ENCODE measurements at places on chromosomes 3 and 15. TPM values are rescaled to one million over a fixed set of nuclear protein-coding genes. Genes with fewer than 3 reads are reported as not detected.

Gene CD96
- total RNA-seq = 0.20 TPM

DNA sequence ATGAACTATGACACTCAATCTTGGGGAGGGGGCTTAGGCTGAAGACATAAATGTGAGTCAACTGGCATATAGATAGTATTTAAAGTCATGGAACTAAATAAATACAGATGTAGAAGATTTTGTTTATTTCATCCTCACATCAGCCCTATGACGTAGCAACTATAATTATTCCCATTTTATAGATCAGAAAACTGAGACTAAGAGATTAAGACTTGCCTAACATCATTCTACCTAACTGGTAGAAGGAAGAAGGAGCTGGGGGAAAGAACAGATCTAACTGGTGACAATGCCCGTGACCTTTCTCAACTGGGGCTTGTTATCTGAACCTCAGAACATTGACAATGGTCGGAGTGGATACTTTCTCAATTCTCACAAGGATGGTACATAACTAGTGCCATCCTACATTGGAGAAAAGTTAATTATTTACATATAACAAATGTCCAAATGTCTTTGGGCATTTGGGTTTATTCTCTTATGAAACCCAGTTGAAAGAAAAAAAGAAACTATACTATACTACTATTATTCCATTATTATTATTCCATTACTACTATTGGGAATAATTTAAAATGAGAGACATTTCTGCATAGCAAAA lies 10.4 kb downstream of the HERC1 start:
- DNase-seq = no peak

Gene CLDN16
- total RNA-seq = 0.11 TPM

DNA sequence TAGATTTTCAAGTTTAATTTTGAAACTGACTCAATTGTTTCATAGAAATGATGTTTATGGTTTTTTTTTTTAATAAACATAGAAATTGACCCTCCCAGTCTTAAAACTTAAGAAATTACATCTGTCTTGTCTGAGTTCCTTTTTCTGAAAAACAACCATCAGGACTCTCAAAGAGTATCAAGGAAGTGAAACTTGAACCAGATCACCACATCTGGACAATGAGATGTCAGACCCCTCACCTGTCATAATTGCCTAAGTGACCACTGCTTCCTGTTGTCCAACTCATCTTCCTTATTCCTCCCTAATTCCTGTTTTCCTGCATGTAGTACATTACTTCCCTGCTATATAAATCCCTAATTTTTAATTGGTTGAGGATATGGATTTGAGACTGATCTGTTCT lies 441.5 kb upstream of the ARHGEF26 start:
- DNase-seq = no peak

Gene TIGIT
- not detected for total RNA-seq

DNA sequence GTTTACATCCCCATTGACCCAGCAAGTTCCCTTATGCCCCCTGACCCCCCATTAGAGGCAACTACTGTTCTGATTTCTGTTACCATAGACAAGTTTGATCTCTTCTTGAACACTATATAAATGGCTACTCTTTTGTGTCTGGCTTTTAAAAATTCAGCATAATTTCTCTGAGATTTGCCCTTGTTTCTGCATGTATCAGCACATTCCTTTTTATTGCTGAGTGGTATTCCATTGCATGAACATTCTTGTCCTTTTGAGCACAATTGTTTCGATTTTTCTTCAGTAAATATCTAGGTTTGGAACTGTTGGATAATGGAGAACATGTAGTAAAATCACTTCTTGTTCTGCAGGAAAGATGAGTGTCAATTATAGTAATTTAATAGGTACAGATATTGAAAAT lies 49.1 kb upstream of the MYRIP start:
- DNase-seq = no peak

Gene GXYLT2
- 30.5 TPM for total RNA-seq

Gene CHRNA3
- total RNA-seq = 2.4 TPM

DNA sequence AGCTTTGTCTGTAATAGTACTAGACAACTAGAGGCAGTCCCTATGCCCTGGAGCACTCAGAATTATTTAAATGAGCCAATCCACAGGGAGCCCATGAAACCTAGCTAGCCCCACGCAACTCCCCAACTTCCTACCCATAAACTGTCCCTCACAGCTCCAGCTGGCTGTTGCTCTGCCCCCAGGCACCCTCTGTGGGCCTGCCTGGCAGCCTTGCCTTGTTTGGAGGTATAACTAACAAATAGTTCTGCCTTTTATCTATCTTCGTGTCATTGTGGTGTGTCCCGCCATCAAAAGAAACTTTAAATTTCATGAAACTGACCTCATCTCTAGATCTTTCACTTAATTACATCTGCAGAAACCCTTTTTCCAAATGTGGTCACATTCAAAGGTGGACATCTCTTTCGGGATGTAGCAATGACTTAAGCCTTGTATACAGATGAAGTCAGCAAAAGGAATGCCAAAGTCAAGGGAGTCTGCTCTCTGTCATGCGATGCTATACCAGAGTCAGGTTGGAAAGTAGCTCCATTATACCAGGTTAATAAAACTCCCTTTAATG lies 1.8 kb upstream of the RTP3 start:
- DNase-seq = no peak

DNA sequence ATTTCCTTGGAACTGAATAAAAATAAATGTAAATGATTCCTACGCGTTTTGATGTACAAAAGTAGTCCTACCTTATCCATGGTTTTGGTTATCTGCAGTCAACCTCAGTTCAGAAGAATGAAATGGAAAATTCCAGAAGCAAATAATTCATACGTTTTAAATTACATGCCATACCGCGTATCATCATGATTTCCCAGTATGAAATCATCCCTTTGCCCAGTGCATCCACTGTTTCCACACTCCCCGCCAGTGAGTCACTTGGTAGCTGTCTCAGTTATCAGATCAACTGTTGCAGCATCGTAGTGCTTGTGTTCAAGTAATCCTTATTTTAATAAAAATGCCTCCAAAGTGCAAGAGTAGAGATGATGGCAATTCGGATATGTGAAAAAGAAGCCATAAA lies 9.1 kb upstream of the MFSD1 start:
- DNase-seq = no peak

Gene MESP2
- total RNA-seq = not detected

Gene CYP8B1
- total RNA-seq = not detected

Gene NRG4
- 8.7 TPM for total RNA-seq

Gene ACOX2
- 31.0 TPM for total RNA-seq

DNA sequence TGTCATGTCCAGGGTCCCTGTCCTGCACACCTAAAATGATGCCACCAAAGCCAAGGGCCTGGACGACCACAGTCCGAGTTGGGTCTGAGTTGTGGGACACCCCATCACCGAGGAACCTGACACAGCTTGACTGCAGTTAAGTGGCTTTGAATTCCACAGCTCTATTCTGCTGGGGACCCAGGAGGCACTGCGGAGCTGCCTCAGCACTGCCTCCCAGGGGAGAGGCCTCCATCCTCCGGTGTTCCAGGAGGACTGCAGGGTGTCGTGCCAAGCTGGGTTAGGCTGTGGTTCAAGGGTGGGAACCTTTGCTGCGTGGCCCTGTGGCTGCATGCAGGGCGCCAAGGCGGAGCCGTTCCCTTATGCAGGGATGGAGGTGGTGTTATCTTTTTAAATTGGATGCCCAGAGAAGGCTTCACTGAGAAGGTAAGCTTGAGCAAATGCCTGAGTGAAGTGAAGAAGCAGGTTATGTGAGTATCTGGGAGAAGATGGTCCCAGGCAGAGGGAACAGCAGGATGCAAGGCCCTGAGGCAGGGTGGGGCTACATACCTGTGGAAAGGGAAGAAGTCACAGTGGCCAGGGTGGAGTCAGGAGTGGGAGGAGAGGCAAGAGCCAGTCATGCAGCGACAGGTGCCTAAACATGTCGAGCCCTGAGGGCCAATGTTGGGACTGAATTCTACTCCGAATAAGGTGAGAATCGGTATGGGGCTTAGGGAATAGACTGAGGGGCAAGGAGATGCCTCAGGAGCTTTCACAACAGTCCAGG lies 144.8 kb downstream of the TPRA1 start:
- DNase-seq = peak; percentile 11

DNA sequence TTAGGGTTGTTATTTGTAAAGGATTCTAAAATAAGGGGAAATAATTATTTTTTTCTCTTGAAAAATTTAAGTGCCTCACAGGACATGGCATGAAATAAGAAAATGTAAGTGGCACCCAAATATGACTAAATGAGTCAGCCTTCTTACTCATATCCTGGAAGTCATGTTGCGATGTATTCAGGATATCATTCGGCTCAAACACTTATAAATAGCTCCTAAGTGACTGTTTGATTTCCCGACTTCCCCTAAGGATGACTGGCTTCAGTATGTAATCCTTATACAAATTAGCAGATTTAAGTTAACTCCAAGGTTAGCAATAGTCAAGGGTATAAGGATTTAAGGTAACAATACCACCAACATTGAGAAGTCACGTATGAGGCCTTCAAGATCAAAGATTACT lies 57.3 kb upstream of the OSTN start:
- DNase-seq = no peak

DNA sequence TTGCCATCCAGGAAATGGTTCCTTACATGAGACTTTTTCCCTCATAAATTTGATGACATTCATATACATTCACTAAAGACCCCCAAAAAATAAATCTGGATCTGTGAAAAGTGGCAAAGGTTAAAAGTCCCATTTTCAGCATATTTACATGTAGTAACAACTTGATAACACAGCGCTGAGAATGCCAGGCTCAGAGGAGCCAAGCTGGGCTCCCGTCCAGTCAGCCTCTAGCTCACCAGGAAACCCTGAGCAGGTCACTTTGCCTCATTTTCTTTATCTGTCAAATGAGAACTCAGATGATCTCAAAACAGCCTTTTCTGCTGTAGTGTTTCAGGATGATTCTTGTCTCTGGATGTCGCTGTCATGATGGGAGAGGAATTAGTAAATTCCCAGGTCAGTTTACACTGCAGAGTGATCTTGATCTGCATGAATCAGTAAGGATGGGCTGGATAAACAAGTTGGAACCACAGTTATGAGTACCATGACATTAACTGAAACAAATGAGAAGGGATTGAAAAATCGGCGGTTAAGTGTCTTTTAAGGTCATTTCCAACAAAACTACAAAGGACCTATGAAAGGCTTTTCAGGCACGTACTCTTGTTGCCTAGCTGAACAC lies 82.8 kb downstream of the PPARG start:
- no peak for DNase-seq

DNA sequence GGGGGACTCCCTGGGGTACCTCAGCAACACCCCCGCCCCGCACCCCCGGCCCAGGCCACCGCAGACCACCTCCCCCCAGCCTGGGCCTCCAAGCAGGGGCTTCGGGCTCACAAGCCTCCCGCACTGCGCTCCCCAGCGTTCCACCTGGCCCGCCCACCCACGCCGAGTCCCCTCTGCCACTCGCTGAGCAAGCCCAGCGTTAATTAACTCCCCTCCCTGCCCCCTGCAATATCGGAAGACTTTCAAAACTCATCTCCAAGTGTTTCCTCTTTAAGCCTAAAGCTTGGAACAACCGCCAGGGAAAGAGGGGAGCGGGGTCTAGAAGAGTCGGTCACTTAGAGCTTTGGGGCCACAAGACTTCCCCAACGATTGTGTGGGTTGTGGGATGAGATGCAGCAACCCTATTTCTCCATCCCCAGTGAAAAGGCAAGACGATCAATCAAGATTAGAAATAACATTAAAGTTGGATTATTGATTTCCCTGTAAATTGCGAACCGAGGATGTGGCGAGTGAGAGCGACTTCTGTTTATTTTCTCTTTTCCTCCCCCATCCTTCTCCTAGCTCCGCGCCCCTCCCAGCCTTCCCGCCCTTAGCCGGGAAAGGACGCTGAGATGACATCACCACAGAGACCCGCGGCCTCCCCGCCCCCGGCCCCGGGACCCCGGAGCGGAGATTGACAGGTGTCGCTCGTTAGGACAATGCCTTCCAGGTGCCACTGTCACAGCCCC lies 30.2 kb downstream of the NR2F2 start:
- no peak for DNase-seq

GRCh38 chr3:32352563-32352962 lies 39.1 kb upstream of the CMTM7 start:
- DNase-seq = no peak

Gene GPR15
- not detected for total RNA-seq

DNA sequence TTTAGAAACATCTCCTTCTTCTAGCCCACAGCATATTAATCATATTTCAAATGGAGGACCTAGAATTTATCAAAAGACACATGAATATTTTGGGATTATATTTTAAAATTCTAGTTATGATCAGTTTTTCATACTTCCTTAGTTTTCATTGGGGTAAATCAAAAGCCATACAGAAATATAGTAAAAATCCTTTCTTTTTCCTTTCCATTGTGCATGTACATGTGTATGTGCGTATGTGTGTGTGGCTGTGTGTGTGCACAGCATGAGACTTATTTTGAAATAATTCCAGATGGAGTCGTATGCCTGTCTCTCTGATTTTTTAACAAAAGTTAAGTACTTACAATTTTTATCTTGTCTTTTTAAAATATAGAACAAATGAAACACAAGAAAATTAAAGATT lies 94.5 kb downstream of the ARPP21 start:
- DNase-seq = no peak

GRCh38 chr15:61831505-61831921 lies 228.7 kb downstream of the VPS13C start:
- no peak for DNase-seq

Gene A4GNT
- total RNA-seq = not detected

DNA sequence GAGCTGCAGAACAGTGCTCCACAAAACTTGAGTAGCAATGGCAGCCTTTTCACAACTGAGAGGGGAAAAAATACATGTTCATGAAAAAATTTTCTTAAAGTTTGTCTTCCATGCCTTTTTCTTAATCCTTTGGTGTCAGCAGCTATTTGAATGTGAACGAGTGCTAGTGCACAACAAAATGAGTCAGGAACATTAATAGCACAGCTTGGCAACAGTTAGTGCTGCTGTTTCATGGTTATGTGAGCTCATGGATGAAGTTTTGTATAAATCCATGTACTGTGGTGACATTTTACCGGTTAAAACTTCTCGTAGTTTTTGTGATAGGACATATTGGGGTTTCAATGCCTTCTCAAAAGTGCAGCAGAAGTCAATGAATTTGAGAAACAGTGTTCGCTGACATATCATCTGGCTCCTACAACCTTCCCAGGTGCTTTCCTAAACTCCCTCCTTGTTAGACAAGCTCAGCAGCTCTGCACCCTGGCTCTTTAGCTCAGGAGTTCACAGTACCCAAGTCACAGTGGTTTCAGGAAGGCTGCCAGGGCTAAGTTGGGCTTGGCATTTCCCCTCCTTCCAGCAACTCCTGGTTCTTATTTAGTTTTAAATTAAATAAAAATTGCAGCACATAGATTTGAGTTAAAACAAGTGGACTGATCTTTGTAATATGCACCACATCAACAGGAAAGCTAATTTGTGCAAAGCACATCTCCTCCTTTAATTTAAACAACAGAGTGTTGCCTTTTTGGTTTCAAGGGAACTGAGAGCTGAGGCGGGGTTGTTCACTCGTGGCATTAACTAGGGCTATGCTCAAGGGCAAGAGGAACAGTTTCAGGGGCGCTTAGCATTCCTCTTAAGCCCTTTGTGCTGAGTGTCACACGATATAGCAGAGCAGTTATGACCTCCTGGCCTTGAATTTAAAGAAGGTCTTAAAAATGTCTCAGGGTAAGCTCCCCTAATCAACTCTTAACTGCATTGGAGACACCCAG lies 362.8 kb downstream of the CHST2 start:
- no peak for DNase-seq
